LoVo (cell line): ENCODE measurements at places on chromosomes 3 and 15.

GRCh38 chr3:140686128-140686527 lies 8.3 kb downstream of the TRIM42 start:
- DNase-seq: no peak

DNA sequence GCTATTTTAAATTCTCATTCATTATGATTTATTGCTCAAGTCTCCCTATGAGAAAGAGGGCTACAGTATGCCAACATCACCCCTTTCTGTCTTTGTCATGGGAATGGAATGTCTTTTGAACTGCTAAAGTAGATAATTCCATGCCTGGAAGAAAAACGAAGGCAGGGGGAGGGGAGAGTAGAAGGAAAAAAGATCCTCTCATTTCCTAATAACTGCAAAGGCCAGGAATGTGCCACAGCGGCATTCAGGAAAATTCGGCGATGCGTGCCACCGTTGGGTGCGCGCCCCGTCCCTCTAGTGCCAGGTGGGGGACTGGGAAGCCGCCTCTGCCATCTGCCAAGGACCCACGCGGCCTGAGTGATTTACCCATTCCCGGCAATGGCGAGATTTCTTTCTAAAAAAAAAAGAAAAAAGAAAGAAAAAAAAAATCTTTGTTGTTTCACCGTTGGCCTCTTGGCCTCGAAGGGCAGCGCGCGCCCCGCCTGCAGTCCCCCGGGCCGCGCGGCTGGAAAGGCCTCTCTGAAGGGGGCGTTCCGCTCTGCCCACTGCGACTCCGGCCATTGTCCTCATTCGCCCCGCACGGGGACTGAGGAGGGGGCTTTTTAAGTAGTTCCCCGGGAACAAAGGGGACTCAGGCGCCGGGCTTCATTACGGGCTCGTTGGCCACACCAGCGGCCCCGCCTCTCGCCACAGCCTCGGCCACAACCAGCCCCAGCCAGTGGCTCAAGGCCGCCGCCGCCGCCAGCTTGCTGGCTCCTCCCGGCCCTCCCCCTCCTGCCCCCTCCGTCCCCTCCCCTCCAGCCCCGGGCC lies 54.5 kb downstream of the CPN2 start:
- peak; percentile 56 for DNase-seq

GRCh38 chr15:72217216-72217615 lies 13.8 kb downstream of the PKM start:
- no peak for DNase-seq

DNA sequence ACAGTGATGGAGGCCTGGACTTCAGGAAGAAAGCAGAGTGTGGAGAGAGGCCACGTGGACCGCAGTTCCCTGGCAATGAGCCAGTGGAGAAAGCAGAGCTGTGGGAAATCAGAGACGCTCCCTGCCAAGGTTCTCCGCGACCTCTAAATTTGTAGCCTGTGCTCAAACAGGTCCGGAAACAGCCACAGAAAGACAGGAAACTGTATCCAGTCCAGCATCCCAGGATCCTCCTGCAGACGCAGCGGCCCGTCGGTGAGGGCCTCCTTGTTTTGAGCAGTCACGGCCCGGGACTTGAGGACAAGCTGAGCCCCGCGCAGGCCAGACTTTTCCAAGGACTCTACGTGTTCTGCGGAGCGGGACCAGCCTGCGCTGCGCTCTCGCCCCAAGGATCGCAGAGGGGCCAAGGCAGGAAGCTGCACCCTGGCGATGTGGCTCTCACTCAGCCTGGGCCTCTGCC lies 22.3 kb downstream of the RPSA start:
- no peak for DNase-seq

DNA sequence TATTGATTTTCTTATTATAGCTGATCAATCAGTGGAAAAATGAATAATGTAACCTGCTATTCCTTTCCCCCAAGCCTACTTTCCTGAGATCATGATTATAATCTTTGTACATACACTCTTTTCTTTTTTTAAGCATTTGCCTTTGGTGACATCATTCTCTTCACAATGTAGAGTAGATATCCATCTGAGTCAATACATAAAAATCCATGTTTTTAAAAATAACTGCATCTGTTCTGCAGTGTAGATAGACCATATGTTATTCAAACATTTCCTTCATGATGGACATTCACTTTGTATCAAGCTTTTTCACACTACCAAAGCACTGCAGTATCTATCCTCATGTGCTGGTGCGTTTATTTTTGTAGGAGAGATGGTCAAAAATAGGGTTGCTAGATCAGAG lies 211.1 kb downstream of the PTPRG start:
- DNase-seq: no peak

- DNase-seq: no peak
Observed at GRCh38 chr15:69881302-69881670, 216.4 kb downstream of the TLE3 start.

GRCh38 chr15:39709941-39710340 lies 72.7 kb downstream of the FSIP1 start:
- DNase-seq: no peak

DNA sequence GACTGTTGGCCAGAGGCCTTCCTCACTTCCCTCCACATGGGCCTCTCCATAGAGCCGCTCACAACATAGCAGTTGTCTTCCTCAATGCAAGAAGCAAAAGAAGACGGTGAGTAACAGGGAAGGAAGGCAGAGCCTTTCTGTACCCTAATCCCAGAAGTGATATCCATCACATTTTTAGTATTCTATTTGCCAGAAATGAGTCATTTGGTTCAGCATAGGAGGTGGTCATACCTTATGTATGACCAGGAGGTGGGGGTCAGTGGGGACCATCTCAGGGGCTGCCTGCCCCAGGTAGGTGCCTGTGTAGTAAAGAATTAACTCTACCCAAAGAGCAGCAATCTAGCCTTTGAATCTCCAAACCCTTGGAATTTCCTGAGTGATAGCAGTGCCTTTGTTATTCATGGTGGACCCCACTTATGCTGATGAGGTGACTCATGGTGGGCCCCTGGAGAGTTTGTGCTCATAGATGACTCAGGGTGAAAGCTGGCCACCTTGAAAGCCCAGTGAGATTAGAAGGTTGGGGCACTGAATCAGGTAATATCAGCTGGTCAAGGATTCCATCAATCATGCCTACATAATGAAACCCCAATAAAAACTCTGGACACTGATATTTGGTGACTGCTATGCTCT lies 323.9 kb upstream of the IGF1R start:
- no peak for DNase-seq
